SHP77 (cell line): ENCODE measurements at places on chromosomes 4 and X.

DNA sequence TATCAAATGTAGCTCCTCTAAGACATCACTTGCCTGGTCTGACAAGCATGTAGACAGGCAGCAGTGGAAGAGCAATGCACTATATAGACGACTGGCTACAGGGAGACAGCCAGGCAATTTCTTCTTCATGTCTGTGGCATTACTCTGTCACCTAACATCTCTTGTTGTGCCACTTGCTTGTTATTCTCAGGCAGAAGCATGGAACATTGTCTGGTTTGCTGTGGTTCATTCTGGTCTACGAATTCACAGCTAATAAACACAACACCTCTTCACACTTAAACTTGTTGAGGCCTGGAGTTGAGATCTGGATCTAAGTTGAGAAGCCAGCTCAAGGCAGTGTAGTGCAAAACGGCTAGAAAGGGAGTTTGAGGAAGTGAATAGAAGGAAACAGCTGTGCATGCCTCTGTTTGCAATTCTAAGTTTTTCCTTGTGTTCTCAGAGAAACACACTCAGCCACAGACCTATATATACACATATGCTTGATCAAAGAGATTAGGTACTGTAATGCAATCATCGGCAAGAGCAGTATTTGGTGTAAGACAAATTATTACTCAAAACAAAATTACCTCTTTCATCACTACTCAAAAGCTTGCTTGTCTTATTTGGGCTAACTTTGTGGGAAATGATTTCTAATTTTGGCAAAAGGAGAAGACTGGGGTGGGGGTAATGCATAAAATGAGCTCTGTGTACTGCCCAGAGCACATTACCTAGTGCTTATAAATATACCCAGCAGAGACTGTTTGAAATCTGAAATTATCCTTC, 243.8 kb downstream of the PPP3CA start:
- DNase-seq = no peak

DNA sequence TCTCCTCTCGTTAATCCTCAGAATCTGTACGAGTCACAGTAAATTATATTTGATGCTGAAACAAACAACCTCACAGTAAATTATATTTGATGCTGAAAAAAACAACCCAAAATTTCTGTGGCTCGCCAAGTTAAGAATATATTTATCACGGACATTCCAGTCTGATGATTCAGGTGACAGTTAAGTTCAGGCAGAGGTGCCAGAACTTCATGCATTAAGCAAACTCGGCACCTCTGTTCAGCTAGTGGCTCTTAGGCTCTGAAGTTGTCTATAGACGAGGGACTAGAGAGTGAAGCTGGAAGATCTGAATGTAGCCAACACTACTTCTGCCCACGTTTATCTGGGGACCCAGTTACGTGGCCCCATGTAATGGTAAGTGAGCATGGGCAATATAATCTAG, 132.2 kb upstream of the AGA start:
- DNase-seq = no peak

DNA sequence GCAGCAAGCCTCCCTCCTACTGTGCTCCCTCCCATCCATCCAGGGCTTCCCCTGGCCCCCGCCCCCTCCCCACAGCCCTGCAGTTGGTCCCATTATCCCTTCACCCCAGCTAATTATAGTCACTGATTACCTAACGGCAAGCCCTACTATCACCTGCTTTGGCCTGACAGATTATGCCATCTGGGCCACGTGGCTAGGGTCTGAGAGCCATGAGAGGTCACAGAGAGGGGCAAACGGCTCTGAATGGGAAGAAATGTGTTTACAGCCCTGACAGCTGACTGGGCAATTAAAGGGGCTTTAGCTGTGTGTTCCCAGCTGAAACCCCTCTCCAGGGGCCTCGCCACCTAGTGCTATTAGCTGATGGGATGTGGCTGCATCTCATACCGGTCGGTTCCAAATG, 134.4 kb upstream of the CPEB2 start:
- DNase-seq = no peak

- DNase-seq = peak; percentile 5
Observed at GRCh38 chrX:74835566-74835965, 89.7 kb downstream of the NEXMIF start.

GRCh38 chrX:80648023-80648422, 161.7 kb downstream of the BRWD3 start:
- no peak for DNase-seq

- DNase-seq = no peak
Observed at GRCh38 chr4:184420881-184421416, 53.4 kb downstream of the IRF2 start.

- no peak for DNase-seq
Observed at GRCh38 chrX:11464836-11465463, 171.7 kb downstream of the AMELX start.

- no peak for DNase-seq
Observed at GRCh38 chrX:17292111-17292527, 82.9 kb upstream of the NHS start.

DNA sequence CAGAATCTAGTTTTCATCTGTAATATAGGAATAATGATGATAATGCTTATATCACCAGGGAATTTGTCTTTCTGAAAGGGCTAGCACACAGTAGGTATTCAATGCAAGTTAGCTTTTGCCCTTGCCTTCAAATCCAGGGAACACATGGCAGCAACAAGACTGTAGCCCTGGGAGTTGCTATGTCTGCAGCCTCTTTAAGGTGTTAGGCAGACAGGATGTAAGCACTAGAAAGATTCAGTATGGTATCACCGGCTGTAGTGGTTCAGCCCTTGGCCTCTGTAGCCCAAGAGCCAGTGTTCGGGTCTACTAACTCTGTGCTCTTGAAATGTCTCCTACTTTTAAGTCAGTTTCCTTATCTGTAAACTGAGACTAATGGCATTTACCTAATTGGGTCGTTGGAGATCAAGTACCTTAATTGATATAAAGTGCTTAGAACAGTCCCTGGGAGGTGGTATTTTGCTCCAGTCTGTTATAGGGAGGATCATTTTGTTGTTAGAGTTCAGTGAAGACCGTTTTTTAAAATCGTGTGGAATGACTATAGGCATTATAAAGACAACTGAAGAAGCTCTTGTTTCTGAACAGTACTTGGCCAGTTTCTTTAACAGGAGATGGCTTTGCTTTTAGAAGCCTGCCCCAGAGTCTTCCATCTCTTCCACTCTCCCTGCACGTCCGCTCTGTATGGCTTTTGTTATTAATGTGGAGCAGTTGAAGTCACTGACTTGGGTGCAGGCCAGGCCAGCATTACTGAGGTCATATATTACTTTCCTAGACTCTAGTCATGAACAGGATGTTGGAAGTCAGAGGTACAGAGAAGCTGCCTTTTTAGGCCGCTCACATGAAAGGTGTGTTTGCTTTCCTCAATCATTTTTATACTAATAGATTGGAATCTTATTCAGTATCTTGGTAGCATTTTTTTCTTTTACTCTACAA, 44.8 kb downstream of the GAB1 start:
- peak; percentile 23 for DNase-seq

DNA sequence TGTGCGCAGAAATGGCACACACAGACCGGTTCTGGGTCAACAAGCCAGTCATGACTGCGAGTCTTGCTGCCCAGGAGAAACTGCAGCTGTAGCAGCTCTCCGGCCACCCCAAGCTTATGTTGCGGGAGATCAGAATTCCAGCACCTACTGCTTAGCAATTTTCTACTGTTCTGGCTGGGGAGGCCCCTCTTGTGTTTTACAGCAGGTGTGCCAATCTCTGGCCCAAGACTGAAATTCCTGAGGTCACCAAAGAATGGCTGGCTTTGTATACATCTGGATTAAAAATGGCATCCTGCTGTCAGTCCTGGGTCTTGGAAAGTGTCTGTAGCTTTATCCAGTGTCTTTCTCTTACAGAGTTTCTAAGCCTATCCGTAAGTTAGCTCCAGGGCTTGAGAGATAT, 68.9 kb upstream of the TRAM1L1 start:
- no peak for DNase-seq

GRCh38 chr4:175412746-175413145, 399.3 kb downstream of the GPM6A start:
- DNase-seq = no peak

GRCh38 chr4:101865501-101866062, 75.1 kb downstream of the BANK1 start:
- no peak for DNase-seq

- DNase-seq = no peak
Observed at GRCh38 chr4:152831416-152831815, 51.7 kb downstream of the ARFIP1 start.

DNA sequence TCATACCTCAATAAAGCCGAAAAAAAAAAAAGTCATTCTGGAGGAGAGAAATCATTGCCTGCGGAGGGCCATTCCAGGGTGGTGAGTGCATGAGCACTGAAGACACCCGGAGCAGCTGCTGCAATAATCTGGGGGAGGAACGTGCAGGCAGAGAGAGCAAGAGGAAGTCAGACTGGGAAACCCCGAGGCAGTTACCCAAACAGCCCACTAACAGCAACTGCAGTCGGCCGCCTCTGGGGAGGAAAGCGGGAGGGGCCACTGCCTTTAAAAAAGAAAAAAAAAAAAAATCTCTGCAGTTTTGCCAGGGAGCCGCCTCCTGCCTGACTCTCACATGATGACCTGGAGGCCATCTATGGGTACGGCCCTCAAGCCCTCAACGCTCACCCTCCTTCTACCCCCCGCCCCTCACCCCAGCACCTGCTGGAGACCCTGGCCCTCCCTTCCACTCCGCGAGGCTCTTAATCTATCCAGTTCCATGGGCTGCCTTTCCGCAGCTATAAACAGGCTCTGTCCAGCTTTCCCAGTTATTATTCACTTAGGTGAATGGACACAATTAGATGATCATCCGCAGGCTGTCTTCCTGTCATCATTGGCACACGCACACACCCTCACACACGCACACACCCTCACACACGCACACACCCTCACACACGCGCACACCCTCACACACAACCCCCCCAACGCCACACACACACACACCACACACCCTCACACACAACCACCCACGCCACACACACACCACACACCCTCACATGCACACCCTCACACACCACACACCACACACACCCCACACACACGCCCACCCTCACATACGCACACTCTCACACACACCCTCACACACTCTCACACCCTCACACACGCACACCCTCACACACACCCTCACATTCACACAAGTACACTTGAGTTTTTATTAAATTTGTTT, 3.4 kb upstream of the AVPR2 start:
- peak; percentile 60 for DNase-seq

GRCh38 chrX:39559229-39559628, 538.5 kb downstream of the BCOR start:
- DNase-seq = no peak

DNA sequence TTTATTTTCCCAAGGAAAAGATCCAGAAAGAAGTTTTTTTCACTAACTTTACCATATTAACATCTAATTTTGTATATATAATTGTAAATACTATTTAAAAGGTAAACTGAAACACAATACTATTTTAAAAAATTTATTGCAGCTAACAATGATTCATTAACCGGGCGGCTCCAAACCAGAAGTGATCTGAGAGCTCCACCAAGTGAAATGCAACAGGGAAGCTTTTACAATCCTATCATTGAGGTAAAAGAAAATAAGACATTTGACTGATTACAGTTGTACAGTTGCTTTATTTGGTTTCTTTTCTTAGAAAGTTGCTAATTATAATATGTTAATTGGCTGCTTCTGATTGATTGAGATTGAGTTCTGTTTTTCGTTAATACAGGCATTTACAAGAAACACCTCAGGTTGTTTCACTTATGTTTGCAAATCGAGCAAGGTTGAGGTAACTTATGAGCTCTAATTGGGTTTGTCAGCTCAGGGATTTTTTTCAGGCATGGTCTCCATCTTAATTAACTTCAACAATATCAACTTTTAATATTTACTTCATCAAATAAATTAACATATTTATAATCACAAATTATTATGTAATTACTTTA, 220.2 kb upstream of the UGT8 start:
- no peak for DNase-seq

DNA sequence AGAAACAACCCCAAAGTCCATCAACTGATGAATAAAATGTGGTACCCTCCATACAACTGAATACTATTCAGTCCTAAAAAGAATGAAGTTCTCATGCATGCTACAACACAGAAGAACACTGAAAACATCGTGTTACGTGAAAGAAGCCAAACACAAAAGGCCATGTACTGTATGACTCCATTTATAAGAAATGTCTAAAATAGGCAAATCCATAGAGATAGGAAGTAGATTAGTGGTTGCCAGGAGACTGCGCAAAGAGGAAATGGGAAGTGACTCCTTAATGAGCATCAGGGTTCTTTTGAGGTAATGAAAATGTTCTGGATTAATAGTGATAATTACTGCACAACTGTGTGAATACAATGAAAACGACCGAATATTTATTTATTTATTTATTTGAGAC, 23.4 kb downstream of the FBXW7 start:
- no peak for DNase-seq

DNA sequence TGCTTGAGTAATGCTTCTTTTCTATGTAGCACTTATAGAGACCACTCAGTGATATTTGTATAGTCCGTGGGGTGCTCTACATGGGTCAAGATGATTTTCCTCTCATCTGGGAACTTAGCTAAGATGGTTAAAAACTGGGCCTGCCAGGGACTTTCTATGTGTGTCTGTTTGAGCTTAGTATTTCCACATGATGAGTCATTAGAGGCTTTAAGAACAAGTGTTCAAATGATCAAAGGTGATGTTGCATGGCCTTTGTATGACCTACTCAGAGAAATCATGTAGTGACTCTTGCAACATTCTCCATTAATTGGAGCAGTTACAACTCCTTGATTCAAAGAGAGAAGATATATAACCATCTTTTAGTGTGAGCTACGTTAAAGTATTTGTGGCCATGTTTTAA, 1480.5 kb upstream of the IGFBP7 start:
- DNase-seq = no peak

DNA sequence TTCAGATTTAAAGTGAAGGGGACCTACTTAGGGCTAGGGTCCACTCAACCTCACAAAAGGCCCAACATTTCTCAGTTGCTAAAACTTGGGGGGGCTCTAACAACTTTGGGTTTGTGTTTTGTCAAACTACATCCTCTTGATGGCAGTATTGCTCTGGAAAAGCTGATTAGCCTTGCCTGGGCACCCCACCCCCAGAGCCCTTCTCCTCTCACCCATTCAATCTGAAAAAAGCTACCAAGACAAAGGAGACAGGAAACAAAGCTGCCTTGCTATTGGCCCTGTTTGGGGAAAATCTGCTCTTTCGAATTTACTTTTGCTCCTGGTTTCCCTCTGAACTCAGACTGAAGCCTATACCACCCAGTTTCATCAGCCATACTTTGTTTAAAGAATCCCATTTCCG, 195.2 kb upstream of the STK26 start:
- no peak for DNase-seq

- no peak for DNase-seq
Observed at GRCh38 chr4:4437798-4438470, 51.0 kb downstream of the NSG1 start.

DNA sequence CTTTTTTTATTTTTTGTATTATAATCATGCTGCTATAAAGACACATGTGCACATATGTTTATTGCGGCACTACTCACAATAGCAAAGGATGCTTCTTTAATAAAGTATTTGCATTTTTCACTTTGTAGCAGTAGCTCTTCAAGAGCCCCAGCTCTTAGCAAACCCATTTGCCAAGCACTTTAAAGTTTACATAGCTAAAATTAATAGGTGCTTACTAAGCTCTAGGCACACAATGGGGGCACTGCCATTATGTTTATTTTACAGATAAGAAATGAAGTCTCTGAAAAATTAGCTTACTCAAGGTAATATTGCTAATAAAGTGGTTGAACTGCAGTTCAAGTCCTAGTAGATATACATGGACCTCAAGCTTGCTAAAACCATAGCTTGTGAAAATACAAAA, 230.3 kb upstream of the ARHGAP24 start:
- no peak for DNase-seq

- no peak for DNase-seq
Observed at GRCh38 chr4:173477016-173477415, 53.0 kb downstream of the HAND2 start.
